Activated T-cell treated with anti-CD3 and anti-CD28 coated beads for 48 hours (primary cell): ENCODE measurements at places on chromosomes 6 and 20.
A peak's percentile ranks its signal among the peaks of the same experiment; 100 is the strongest.

DNA sequence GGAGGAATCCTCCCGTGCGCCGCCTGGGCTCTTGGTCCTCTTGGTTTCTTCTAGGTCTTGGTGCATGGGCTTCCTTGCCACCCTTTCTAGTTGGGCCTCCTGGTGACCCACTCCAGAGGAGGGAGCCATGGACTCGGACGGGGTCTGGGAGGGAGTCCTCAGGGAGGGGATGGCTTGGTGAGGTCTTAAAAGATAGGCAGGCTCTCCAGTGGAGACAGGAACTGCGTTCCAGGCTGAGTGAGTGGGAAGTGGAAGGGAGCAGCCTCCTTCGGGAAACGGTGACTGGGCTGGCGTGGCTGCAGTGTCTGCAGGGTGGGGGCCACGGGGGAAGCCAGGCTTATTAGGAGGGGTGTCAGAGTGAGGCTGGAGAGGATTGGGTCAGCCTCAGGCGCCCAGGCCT is 152.8 kb downstream of the GRM4 start:
- no peak for DNase-seq

GRCh38 chr20:46995561-46996142 is 101.0 kb downstream of the EYA2 start:
- no peak for DNase-seq

GRCh38 chr6:170282512-170283158 is 8.2 kb downstream of the DLL1 start:
- no peak for DNase-seq

- no peak for DNase-seq
Observed at GRCh38 chr6:90383196-90383822, 86.7 kb upstream of the BACH2 start.

DNA sequence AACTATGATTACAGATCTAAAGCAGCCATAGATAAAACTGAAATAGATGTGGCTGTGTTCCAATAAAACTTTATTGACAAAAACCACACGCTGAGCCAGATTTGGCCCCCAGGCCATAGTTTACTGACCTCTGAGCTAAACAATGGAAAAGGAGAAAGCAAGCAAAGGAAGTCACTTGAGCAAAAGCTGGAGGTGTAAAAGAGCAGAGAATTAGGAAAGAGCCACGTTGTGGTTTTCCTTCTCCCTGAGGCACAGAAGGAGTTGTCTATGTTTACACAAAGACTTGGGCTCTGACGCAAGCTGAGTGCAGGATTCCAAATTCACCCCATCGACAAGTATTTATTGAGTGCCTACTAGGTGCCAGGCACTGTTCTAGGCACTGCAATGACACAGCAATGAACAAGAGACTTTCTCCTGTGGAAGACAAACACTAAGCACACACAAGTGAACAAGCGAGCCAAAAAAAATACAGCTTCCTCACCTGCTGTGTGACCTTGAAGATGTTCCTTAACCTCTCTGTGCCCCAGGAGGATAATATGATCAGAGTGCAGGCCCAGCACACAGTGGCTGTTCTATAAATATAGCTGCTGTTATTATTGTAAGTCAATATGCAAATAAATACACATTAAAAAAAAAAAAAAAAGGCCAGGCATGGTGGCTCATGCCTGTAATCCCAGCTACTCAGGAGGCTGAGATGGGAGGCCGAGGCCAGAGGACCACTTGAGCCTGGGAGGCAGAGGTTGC is 75.4 kb upstream of the PTPN1 start:
- DNase-seq, result no peak

GRCh38 chr20:48192109-48192508 is 406.8 kb upstream of the SULF2 start:
- no peak for DNase-seq

- no peak for DNase-seq
Observed at GRCh38 chr20:56625837-56626236, 3.3 kb upstream of the TFAP2C start.

- no peak for DNase-seq
Observed at GRCh38 chr6:39517756-39518155, 195.3 kb upstream of the KCNK16 start.

- no peak for DNase-seq
Observed at GRCh38 chr6:87724983-87725811, 23.2 kb upstream of the AKIRIN2 start.

DNA sequence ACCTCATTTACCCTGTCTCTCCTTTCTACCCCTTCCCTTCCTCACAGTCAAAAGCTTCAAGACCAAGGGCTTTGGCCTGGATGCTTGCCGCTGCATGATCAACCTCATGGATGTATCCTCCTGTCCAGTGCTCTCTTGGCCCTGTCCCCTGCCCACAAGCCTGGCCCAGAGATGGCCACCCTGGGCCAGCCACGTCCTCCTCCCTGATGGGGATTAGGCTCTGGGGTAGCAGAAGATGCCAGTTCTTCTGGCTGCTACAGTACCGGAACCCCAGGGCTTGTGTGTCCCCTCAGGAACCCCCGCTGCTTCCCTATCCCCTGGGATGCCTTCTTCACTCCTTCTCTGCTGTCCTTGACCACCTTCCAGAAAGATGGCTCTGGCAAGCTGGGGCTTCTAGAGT is 22.3 kb downstream of the CAPN11 start:
- DNase-seq, result no peak

GRCh38 chr6:124132256-124132655 is 328.6 kb downstream of the NKAIN2 start:
- no peak for DNase-seq

DNA sequence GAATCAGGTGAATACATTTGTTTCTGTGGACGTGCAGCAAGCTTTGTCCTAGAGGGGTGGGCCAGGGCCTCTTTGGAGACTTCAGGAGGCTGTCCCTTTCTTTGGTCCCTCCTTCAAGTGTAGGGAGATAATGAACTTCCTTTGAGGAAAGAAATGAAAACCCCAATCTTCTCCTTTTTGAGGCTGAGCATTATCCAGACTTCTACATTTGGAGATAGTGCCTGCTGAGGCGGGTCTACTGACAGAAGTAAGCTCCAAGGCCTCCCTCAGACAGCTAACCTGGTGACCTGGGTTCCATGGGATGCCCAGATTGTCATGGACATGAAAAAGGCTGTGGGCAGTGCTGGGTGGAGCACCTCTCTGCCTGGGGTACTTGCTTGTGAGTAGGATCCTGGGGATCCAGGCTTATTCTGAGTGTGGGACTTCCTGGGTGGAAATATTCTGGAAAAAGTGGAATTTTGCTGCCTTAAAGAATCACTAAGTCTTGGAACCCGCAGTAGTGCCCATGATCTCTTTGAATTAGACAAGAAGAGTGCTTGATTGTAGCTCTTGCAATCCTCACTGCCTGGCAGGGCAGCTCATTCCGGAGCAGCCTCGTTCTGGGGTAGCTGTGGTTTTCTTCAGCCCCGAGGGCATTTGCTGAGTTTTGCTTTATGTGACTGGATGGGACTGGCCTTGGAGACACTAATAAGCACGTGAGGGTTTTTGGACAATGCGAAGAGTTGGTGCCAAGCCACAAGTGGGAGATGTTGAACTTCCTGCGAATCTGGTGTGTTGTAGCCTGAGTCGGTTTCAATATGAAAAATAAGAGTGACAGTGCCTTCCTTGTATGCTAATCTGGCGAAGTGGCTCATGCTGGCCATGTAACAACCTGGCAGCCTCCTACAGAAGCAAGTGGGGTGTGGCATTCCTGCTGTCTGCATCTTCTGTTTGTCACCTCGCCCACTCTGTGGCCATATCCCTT is 28.1 kb downstream of the SNRNP48 start:
- no peak for DNase-seq

DNA sequence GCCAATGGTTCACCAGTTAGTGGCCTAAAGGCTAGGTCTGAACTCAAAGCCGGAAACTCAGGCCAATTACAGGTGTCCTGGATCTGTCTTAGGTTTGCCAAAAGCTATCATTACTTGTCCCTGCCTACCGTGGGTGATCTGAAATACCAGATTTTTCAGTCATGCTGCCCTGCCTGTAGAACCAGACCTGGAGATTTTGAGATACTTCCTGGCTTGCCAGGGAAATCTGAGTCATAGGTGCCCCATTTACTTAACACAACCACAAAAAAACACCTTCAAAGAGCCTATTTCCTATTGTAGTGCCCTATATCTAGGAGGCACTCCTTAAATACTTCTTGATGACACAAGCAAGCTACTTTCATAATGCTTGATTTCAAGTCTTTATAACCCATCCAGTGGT is 13.9 kb upstream of the RANBP9 start:
- no peak for DNase-seq

- no peak for DNase-seq
Observed at GRCh38 chr6:56293781-56294180, 46.4 kb upstream of the COL21A1 start.

DNA sequence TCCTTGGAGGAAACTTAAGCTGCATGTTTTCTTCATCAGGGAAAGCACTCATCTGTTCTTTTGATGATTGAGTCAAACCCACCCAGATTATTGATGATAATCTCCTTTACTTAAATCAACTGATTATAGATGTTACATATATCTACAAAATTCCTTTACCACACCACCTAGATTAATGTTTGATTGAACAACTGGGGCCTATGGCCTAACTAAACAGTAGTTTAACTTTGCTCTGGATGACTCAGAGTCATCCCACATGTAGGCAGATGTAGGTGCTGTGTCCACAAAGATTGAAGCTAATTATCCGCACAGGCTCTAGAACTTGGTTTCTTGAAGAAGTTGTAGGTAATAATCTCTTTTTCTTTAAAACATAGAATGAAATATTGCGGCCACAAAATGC is 42.2 kb downstream of the PKIB start:
- no peak for DNase-seq

- no peak for DNase-seq
Observed at GRCh38 chr20:4008877-4009276, 6.5 kb downstream of the RNF24 start.

DNA sequence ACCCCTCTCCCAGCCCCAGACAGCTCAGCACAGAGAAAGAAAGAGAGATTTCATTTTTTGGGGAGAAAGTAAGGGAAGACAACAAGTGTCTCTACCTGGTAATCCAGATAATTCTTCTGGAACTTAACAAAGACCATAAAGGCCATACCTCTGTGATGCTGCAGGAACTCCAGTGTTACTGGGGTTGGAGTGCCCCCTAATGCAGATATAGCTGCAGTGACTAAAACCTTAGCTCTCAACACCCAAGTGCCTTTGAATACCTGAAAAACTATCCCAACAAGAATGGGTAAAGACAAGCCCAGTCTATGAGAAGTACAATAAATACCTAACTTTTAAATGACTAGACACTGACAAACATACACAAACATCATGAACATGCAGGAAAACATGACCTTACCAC is 365.3 kb upstream of the PTCHD4 start:
- DNase-seq, result no peak

DNA sequence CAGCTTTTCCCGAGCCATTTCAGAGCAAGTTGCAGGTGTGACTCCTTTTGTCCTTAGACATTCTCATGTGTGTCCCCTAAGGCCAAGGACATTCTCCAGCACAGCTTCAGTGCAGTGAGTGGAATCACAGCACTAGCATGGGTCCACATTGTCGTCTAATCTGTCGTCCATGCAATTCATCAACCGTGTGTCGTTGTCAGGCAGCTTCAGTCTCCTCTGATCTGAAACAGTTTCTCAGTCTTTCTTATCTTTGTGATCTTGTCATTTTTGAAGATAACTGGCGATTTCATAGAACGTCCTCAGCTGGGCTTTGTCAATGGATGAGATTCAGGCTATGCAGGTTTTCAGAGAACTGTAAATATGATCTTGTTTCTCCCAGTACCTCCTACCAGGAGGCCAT is 31.7 kb downstream of the CST2 start:
- no peak for DNase-seq

DNA sequence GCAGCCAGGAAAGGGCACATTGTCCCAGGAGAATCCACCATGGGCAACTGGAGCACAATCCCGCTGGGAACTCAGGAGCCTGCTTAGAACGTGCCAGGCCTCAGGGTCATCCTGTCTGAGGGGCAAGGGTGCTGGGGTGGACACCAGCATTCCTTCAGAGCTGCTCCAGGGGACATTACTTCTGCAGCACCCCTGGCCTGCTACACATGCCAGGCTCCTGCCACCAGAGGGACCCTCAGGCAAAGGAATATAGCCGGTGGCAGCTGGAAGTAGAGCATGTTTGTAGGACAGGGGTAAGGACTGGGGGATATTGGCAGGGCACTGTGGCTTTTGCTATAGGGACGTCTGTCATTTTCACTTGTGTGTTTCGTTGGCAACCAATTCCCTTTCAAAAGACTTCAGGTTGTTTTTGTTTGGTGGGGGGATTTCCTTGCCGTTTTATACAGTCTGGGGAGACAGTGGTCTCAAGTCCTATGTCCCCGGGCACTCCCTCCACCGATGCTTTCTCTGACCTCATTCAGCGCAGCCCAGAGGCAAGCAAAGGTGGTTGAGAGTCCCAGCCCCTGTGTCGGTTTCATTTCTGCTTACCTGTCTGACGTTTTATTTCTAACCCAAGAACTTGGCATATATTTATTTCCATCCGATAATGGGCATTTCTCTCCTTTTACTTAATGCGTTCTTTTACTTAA is 130.8 kb downstream of the JPH2 start:
- DNase-seq, result peak; percentile 36

DNA sequence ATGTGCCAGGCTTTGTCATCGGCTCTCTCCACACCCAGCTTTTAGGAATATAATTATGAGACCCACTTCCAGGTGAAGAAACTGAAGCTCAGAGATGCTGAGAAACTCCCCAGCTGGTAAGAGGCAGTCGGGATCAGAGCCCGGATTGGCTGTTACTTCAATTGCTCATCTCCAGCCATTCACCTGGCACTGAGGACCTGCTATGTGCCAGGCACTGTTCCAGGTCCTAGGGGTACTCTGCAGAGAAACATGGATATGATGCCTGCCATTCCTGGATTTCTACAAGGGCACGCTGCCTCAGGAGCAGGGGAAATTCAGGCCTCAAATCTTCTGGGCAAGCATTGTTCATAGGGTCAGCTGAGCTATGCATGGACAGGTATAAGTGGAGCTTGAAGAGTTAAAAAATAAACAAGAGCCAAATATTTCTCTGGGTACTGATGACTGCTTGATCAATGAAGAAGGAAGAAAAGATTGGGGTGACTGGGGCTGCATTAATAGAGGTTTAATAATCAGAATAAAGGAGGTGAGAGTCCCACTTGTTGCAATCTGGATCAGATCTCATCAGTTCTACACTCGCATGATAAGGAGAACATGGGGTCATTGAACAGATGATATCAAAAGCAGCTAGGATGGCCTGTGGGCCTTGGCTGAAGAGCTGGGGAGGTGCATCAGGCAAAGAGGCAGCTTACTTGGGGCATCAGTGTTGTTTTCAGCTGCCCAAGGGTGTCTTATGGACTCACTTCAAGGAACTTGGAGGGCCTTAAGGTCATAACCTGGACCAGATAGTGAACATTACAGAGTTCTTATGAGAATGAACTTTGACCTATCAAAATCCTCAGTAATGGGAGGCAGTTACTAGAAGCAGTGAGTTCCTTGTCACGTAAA is 80.9 kb upstream of the TOX2 start:
- no peak for DNase-seq
